HS-27A (cell line): ENCODE measurements at places on chromosomes 5 and 9.

- no peak for DNase-seq
These were observed 11.6 kb downstream of the NAIF1 start for GRCh38 chr9:128055344-128056040.

GRCh38 chr5:1288439-1289335, 6.2 kb downstream of the TERT start:
- no peak for DNase-seq

DNA sequence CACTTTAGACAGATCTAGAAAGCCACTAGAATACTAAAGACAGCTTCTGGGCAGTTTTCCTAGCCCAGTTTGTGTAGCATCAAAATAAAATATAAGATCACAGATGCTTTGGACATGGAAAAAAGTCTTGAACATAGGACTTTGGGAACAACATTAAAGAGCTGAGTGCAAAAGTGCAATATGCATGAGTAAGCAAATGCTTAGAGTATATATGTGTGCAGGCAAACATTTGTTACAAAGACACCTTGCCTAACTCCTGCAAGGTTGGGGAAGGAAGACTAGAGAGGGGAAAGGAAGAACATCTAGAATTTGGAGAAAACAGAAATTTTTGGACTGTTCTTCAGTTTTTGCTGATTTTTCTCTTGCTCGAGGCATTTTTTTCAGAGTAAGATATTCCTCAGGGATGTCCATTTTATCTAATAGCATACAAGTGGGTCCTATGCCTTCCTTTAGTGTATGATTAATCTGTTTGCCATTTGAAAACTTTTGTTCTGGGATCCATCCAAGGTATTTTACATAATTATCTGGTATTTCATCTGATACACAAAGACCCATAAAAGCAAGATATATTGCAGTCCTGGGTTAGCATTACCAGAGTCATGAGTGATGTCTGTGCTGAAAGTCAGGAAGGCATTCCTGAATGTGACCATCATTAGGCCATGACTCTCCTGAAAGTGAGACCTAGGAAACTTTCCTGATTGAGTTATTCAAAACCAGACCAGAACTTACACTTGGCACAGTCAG, 142.0 kb upstream of the RGMB start:
- DNase-seq: peak; percentile 49

GRCh38 chr9:3687145-3687544, 161.3 kb upstream of the RFX3 start:
- DNase-seq: no peak
